ENCODE measurements at places on chromosomes 2 and 18. TPM values are rescaled to one million over a fixed set of nuclear protein-coding genes. Genes with fewer than 3 reads are reported as not detected.
A peak's percentile ranks its signal among the peaks of the same experiment; 100 is the strongest.

The AGXT gene
- 0.56 TPM for total RNA-seq

- DNase-seq = no peak
Observed at GRCh38 chr2:179770029-179770428, 91.4 kb downstream of the ZNF385B start.

DNA sequence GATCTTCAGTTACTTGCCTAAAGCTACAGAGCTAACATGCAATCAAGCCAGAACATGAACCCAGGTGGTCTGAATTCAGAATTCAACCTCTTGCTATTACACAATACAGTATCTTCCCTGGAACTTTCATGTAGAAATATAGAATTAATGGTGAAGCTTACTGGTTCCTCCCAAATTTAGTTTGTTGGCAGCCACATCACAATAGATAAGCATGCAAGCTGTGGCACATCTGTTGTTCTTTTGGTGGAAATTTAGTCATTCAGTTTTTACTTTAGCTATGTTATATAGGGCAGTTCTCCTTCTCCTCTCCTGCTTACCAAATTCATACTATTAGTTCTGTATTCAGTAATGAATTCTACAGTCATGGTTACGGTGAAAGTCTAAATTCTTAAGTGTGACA is 101.0 kb upstream of the RNF152 start:
- no peak for DNase-seq

The CPSF3 gene
- 20.5 TPM for total RNA-seq

The ORC2 gene
- total RNA-seq = 19.6 TPM

The MDH1B gene
- not detected for total RNA-seq

GRCh38 chr2:84694088-84694622 is 177.9 kb downstream of the DNAH6 start:
- no peak for DNase-seq

DNA sequence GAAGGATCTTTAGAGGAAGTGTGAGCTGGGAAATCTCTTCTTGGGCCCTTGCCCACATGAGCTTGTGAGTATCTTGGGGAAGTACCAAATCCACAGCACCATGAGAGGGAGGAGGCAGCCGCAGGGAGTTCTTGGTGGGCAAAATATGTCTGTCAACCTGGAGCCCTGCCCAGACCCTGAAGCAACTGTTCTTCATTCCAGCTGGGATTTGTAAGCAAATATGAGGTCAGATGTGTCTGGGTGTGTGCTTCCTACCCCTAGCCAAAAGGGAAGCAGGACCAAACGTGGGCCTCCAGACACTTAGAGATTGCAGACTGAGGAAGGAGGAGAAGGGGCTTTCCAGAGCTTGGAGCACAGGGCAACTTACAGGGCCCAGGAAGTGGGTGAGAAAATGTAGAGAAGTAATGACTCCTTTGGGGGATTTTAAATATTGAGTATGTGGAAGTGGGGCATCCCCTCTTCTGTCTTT is 41.9 kb downstream of the TMEM247 start:
- DNase-seq = peak; percentile 51
